K562 (cell line): ENCODE measurements at places on chromosomes 1 and 21.

DNA sequence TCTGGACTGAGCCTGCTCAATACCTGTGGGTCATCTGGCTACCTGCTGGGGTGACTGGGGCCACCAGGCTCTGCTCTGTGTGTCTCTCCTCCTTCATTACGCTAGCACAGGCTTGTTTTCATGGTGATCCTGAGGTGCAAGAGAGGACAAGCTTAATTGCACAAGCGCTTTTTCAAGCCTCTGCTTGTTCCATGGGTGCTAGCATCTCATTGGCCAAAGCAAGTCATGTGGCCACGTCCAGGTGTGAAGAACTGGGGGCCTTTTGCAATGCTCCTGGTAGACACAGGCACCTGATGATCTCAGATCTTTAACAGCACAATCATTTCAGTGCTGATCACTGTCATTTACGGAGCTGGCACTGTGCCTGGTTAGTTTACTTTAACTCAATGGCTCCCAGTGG is 114.6 kb downstream of the KAZN start:
- no peak for DNase-seq

DNA sequence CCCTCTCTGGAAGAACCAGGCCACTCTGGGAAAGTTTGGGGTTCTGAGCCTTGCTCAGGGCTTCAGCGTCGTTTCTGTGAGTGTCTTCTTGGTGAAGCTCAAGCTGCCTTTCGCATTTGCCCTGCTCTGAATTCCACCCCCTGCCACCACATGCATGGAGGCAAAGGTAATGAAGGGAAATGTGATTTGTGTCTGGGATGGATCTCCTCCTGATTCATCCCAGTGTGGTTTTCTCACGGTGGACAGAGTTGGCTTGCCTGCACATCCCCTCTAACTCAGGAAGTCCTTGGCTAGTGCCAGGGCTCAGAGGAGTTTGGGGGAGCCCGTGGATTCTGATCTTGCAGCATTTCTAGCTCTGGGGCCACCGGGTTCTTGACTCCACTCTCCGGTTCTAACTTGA is 173.6 kb upstream of the RAB4A start:
- DNase-seq = no peak

- DNase-seq = no peak
Measured at GRCh38 chr1:226958300-226958699, 18.2 kb downstream of the COQ8A start.

DNA sequence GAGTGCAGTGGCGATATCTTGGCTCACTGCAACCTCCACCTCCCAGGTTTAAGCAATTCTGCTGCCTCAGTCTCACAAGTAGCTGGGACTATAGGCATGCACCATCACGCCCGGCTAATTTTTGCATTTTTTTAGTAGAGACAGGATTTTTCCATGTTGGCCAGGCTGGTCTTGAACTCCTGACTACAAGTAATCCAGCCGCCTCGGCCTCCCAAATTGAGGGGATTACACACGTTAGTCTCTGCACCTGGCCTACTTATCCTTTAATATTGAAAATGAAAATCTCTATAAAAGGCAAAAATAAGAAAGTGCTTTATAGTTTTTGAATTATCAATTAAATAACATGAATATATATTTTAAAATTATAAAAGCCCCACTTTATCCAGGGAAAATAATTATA is 190.6 kb downstream of the DPYD start:
- DNase-seq = no peak

- DNase-seq = no peak
Measured at GRCh38 chr1:3463891-3464648, 9.6 kb downstream of the ARHGEF16 start.

GRCh38 chr1:246488674-246489073 is 18.4 kb downstream of the SMYD3 start:
- DNase-seq = no peak

DNA sequence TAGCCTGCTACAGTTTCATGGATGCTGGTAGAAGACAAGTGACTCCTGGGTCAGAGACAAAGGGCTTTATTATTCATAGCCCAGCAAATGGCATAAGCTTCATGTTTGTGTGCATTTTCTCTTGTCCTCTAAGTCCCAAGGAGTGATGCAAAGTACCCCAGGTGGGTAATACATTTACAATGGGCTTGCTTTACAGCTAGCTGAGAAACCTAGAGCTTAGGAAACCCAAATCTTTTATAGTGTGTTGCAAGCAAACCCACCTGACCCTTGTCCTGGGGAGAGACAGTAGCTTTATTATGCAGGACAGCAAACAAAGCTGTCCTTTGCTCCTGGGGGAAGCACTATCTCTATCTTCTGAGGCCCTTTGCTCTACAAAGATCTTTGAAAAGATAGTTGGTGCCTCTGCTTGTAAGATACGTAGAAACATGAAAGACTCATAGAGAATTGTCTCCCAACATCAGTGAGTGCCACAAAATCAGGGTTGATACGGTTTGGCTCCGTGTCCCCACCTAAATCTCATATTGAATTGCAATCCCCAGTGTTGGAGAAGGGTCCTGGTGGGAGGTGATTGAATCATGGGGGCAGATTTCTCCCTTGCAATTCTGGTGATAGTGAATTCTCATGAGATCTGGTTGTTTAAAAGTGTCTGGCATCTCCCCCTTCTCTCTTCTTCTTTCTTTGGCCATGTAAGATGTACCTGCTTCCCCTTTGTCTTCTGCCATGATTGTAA is 315.8 kb upstream of the USP24 start:
- DNase-seq = no peak

- DNase-seq = peak; percentile 76
Measured at GRCh38 chr1:155012026-155012546, 9.5 kb downstream of the ZBTB7B start.
